ENCODE measurements at places on chromosomes 12 and 14. TPM values are rescaled to one million over a fixed set of nuclear protein-coding genes. Genes with fewer than 3 reads are reported as not detected.

The OR4E2 gene
- not detected for total RNA-seq

The FGF6 gene
- total RNA-seq: not detected

The PSMA6 gene
- total RNA-seq: 127 TPM

The LRP10 gene
- 207 TPM for total RNA-seq

The P2RX7 gene
- 3.5 TPM for total RNA-seq

The INSM2 gene
- not detected for total RNA-seq

The KRT77 gene
- total RNA-seq: not detected

The MGAT4C gene
- 0.16 TPM for total RNA-seq

The TSHR gene
- total RNA-seq: 0.98 TPM

The ETFBKMT gene
- 8.2 TPM for total RNA-seq

The PSMD9 gene
- 54.9 TPM for total RNA-seq

The SLC15A5 gene
- total RNA-seq: not detected

The NT5DC3 gene
- total RNA-seq: 7.8 TPM

The IGF1 gene
- total RNA-seq: 7.2 TPM

The TAS2R8 gene
- total RNA-seq: not detected

The PMEL gene
- total RNA-seq: 1.7 TPM

Measured in kidney (tissue), 22 donors.